ENCODE measurements at places on chromosomes 2 and 18.
A peak's percentile ranks its signal among the peaks of the same experiment; 100 is the strongest.

- DNase-seq, result no peak
Measured at GRCh38 chr2:239946562-239946863, 78.6 kb downstream of the NDUFA10 start.

- DNase-seq, result no peak
Measured at GRCh38 chr2:88070055-88070454, 2.4 kb downstream of the SMYD1 start.

DNA sequence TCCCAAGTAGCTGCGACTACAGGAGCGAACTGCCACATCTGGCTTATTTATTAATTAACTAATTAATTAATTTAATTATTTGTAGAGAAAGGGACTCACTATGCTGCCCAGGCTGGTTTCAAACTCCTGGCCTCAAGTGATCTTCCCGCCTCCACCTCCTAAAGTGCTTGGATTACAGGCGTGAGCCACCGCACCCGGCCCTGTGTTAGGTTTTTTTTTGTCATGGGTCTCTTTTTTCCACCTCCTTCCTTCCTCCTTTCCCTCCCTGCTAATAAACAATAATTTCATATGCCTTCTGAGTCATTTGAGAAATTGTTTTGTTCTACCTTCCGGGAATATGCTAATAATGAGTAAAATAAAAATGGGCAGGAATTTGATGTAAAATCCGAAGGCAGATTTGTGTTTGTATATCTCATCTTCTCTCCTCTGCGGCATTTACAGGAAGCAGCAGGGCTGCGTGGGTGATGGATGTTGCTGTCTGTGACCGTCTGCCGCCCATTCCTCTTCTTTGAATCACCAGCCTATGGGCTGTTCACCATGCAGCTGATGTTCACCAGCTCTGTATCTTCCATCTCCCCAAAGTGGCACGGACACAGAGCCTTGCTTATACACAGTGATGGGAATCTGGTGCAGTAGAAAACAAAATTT is 89.9 kb downstream of the ACSL3 start:
- no peak for DNase-seq

GRCh38 chr2:207530160-207531031 is 634 bp downstream of the CREB1 start:
- peak; percentile 23 for DNase-seq

GRCh38 chr2:201939453-201939941 is 94.2 kb upstream of the FZD7 start:
- no peak for DNase-seq

- DNase-seq, result no peak
Measured at GRCh38 chr2:120539424-120539936, 193.5 kb downstream of the INHBB start.

DNA sequence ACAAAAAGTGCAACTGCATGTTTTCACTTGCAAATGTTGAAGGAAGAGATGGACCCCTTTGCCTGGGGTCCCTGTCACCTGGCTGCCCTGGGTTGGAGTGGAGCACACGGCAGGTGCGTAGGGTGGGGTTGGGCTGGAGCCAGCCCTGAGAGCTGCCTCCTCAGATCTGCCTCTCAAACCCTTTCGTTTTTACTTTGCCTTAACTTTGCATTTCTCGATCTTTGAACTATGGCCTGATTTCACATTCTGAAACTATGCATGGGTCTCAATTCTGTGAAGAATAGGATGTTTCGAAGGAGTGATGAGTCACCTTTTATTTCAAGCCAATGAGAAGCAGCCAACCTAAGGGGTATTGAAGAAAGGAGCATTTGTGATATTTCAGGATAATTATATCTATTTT is 132.8 kb downstream of the ACOXL start:
- DNase-seq, result no peak

DNA sequence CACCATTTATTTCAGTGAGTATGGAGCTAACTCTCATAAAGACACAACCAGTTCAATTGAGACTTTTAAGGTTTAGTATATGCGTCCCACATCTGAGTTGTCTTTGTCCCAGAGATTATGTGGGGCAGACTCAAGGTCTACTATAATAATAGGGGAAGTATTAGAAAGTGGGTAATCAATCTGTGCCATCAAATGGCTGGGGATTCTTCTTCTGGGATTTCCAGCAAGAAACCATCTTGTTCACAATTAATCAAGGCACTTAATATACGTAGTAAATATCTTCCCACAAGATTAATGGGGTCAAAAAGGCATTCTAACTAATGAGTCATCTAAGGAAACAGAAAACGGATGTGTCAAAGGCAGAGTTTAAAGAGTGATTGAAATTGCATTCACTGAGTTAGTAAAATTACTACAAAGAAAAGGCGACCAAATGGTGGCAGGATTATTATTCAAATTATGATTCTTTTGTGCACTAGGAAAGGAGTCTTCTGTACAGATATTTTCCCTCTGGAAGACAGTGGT is 179.8 kb upstream of the REG3G start:
- no peak for DNase-seq

DNA sequence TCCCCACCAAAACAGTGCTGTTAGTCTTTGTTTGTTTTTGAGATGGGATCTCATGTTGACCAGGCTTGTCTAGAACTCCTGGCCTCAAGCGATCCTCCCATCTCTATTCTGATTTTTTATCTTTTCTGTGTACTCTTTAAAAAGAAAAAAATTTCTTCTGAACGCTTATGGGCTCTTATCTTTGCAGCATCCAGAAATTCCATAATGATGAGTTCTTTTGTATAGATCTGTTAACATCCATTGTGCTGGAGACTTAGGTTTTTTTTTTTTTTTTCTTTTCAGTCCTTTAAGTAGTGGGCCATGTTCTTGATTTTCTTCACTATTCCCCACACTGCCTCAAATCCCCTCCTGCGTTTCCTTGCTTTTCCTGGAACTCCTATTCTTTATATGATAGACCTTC is 31.0 kb downstream of the RBBP8 start:
- DNase-seq, result no peak

DNA sequence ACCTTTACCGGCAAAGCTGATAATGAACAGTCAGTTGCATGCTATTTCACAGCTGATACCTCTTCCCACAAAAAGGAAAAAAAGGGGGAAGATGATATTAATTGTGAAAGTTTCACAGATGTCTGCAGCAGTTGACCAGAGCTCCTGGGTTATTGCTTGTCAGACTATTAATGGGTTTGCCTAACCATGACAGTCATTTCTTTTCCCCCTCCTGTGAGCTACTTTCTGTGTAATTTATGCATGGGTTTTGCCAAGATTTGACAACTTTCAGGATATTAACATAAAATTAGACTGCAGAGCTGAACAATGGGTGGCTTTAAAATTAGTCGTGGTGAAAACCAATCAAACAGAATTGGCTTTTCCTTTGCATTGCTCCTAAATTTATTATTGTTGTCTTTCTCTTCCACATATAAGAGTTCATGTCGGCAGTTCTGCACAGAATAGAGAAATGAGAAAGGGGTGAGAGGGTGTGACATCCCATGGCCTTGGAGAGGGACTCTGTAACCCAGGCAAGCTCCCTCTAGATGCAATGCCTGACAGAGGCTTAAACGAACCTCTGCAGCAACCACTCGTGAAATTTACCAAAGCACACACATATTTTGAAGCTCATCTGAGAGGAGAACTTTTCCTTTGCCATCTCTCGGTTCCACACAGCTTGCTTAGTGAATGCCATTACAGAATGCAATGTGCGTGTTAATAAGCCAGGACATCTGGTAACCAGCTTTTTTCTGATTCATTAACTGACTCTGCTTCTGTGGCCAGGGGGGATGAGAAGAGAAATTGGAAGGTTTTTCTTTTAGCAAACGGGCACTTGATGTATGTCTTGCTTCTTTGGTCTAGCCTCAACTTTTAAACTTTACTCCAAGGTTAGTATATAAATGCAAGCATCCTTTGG is 82.2 kb upstream of the ITGA4 start:
- no peak for DNase-seq

GRCh38 chr2:25284756-25285155 is 57.0 kb downstream of the DNMT3A start:
- DNase-seq, result no peak

GRCh38 chr2:27977731-27978312 is 87.3 kb downstream of the BABAM2 start:
- DNase-seq, result no peak

DNA sequence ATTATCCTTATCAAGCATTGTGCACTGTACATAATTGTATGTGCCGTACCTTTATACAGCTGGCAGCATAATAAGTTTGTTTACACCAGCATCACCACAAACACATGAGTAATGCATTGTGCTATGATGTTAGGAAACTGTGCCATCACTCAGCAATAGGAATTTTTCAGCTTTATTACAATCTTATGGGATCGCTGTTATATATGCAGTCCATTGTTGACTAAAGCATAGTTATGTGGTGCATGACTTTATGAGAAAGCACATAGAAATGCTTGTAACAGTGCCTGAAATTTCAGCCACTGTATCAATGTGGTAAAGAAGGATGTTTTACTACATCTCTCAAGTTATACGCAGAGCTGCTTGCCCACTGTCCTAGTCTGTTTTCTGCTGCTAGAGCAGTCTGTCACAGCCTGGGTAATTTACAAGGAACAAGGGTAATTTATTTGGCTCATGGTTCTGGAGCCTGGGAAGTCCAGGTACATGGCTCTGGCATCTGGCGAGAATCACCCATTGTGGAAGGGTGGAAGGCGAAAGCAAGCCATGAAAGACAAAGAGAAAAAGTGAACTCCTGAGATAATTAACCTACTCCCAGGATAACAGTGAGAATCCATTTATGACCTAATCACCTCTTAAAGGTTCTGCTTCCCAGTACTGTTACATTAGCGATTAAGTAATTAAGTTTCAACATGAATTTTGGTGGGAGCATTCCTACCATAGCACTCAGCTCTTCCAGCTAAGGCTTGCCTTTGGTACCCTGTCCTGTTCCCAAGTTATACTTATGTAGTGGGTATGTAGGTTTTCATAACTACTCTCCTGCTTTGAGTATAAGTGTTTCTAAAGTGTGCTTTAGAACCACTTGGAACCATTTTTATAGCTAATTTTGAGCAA is 4.6 kb downstream of the MAP3K20 start:
- DNase-seq, result no peak

GRCh38 chr2:189585226-189585756 is 4.7 kb upstream of the SLC40A1 start:
- DNase-seq, result peak; percentile 28

DNA sequence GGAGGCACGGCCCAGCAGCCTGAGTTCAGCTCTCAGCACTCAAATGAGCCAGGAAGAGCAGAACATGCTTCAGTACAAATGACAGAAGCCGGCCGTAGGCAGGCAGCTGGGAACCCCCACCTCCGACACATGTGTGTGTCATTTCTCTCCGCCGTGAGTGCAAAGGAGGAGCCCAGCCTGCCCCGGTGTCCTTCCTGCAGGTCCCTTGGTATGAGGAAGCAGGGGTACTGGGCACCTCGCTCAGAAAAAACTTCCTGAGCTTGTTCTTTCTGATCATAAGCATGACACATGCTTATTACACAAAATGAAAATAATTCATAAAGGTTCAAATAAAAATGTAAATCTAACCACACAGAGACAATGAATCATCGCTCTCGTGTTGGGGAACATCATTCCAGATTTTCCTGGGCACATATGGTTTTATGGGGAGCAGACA is 35.3 kb downstream of the KCNF1 start:
- DNase-seq, result no peak

DNA sequence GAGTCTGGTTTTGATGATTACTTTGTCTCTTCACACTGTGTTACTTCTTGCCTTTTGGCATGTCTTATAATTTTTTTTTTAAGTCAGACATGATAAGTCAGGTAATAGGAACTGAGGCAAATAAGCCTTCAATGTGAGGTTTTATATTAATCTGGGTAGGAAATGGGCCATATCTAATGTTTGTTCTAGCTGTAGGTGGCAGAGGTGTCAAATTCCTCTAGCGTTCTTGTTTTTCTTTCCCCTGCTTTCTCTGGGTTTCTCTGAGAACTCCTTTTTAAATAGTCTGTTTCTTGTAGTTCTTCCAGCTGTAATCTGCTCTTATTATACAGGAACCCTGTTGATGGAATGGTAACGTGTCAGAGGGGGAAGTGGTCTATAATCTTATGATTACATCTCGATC is 5.7 kb downstream of the SP140 start:
- no peak for DNase-seq

DNA sequence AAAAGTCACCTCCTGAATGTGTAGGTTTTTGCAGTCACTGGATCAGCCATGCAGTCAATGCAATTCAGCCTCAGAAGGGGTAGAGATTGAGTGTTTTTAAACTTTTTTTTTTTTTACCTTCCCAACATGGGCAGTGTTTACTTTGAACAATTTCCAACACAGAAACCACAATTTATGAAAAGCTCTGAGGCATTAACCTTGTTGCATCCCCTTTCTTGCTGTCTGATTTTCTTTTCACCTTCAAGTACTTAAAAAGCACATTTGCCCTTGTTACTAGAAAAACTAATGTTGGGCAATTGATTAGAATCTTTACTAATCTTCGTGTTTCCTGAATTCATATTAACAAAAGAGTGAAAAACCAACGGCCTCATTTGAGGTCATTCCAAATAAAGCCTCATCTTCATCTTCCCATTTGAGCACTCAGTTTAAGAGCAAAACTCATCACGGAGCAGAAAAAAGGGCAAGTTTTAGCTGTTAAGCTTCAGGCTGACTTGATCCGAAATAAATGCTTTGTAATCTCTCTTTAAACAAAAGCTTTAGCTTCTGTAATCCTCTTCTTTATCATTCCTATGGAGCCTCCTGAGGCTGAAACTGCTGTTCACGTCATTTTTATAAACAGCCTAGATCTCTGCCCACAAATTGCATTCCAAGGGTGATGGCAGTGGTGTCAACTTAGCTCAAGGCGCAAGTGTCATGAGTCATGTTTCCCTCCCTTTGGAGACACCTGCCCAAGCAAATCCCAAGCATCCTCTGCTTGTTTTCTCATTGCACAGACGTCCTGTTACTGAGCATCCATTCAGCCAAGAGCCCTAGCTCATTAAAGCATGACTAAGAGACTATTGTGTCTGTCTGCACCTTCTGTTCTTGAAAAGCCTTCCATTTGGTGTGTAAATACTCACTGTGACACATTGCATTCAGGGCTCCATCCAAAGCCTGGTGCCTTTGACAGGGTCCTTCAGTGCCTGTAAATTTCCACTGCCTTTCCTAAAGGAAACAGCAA is 107.7 kb downstream of the HNMT start:
- DNase-seq, result peak; percentile 17

- peak; percentile 93 for DNase-seq
Measured at GRCh38 chr18:29083545-29083944, 906.6 kb upstream of the CDH2 start.

GRCh38 chr18:28281400-28281799 is 104.5 kb upstream of the CDH2 start:
- no peak for DNase-seq

GRCh38 chr2:54471221-54471711 is 15.1 kb downstream of the SPTBN1 start:
- DNase-seq, result peak; percentile 44

DNA sequence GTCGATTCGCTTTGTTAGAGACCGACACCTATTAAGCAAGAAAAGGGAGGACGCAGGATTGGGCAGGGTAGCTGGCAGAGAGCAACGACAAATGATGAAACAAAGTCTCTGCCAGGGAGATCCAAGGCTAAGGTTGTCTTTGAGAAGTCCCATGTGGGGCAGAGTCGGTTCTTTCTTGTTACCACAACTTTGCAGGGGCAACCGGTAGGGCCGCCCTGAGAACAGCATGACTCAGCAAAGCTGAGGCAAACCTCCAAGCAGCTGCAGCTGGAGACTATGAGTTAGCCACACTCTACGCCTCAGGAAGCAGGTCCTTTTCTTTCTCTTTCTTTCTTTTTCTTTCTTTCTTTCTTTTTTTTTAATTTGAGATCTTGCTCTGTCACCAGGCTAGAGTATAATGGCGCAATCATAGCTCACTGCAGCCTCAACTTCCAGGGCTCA is 452.3 kb upstream of the ID2 start:
- no peak for DNase-seq

- DNase-seq, result no peak
Measured at GRCh38 chr18:7590826-7591560, 23.9 kb downstream of the PTPRM start.
